ENCODE measurements at places on chromosomes 4 and X.
A peak's percentile ranks its signal among the peaks of the same experiment; 100 is the strongest.

GRCh38 chrX:107135049-107135964 is 16.7 kb upstream of the RBM41 start:
- DNase-seq, result no peak

DNA sequence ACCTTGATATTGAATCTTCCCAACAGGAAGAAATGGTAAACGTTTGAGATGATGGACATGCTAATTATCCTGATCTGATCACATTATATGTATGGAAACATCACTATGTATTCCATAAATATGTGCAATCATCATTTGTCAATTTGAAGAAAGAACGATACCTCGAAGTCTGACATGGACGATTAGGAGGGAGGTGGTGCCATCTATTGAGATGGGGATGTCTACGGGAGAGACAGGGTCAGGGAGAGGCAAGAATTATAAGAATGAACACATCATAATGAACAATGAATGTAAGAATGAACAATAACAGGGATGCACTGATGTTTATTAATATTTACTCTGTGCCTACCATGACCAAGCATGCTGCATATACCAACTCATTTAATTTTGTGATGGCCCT is 93.7 kb upstream of the SOD3 start:
- DNase-seq, result no peak

- DNase-seq, result no peak
Observed at GRCh38 chrX:17291171-17291900, 83.7 kb upstream of the NHS start.

DNA sequence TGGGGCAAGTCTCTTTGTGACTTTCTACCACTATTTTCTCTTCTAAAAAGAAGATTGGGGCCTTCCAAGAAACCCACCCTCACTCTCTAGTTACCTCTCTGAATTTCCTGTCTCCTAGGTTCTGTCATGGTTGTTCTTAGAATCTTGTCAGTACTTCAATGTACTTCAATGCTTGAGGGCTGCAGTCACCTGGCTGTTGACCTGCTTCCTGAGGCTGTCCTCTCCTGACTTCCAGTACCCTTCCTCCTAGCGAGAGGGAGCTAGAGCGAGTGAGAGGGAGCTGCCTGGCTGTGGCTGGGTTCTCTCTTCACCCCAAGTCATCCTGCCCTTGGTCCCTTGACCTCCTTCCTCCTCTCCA is 17.7 kb downstream of the CD99L2 start:
- no peak for DNase-seq

DNA sequence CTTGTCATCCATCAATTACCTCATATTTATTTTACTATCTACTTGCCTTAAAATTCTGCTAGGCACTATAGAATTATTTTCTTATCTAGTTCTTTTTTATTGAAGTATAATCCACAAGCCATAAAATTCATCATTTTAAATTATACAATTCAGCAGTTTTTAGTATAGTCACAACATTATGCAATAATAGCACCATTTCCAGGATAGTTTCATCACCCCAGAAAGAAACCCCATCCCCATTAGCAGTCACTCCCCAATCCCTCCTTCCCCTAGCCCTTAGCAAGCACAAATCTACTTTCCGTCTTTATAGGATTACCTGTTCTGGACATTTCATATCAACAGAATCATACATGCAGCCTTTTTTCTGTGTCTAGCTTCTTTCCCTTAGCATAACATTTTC is 15.6 kb downstream of the SLC10A6 start:
- DNase-seq, result no peak

GRCh38 chrX:134365904-134366303 is 94.1 kb upstream of the HPRT1 start:
- DNase-seq, result no peak

- no peak for DNase-seq
Observed at GRCh38 chr4:124727331-124727890, 14.9 kb upstream of the ANKRD50 start.

GRCh38 chr4:94582517-94582916 is 130.8 kb downstream of the PDLIM5 start:
- DNase-seq, result no peak

- no peak for DNase-seq
Observed at GRCh38 chr4:78372355-78372988, 179.1 kb upstream of the ANXA3 start.

- DNase-seq, result no peak
Observed at GRCh38 chrX:34404386-34405070, 252.6 kb downstream of the TMEM47 start.

DNA sequence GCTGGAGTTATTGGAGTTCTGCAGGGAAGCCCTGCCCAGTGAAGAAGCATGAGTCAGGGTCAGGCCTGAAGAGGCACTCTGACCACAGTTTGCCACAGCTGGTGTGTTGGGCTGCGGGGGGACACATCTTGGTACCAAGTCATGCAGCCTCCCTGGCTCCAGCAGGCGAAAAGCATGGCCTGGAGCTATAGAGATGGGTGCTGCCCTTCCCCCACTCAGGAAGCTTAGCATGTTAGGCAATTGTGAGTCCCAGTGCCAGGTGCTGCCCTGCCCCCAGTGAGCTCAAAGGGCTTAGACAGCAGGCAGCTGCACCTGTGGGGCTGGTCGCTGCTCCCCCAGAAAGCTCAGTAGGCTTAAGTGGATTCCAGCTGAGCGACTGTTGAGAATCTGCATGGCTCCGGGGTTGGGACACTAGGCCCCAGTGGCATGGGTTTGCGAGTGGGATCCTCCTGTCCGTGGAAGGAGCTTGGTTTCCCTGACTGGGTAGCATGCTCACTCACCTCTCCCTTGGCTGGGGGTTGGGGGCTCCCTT is 755.5 kb downstream of the GLUD2 start:
- DNase-seq, result no peak

GRCh38 chr4:155668707-155669220 is 2.1 kb downstream of the GUCY1A1 start:
- DNase-seq, result no peak

DNA sequence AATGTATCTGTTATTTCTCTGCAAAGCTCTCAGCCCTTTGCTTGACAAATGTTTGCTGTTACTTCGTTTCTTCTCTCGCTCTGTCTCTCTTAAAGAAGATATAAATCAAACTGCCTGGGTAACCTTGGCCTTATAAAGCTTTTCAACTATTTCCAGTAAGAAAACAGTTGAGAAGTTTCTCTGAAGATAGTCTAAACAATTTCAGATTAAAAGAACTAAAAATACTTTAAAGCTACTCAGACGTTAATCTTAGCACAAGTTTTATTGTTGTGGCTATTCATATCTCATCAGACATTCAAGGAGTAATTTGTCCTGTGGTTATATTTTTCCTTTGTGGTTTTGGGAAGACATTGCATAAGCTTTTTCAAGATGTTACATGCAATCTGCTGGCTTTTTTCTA is 22.6 kb downstream of the HOPX start:
- no peak for DNase-seq

GRCh38 chr4:41321216-41321945 is 64.7 kb downstream of the UCHL1 start:
- DNase-seq, result no peak

DNA sequence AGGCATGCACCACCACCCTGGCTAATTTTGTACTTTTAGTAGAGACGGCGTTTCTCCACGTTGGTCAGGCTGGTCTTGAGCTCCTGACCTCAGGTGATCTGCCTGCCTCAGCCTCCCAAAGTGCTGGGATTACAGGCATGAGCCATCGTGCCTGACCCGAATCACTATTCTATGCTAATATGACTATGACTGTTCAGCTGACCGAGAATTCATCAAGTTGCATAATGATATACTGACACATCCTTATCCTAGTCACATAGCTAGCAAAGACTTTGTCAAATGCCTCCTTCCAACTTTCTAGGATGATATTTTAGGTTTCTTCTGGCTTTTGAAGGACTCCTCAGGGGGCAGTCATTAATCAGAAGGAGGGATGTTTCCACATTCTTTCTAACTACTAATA is 4.8 kb upstream of the GPM6B start:
- no peak for DNase-seq

DNA sequence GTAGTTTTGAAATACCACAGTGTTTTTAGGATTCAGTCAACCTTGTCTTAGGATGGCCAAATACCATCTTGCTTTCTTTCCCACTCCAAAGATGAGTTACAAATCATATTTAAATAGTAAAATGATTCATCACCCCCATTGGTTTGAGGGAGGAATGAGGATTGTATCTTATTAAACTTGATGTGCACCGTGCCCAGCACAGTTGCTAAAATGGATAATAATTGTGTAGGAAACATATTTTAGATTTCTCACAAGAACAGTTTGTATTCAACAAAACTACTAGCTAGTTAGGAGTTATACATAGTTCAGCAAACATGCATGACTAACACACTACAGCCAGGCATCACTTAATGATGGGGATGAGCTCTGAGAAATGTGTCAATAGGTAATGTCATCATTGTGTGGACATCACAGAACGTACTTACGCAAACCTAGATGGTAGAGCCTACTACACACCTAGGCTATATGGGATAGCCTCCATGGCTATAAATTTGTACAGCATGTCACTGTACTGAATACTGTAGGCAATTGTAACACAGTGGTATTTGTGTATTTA is 245.4 kb downstream of the FBXW7 start:
- no peak for DNase-seq

DNA sequence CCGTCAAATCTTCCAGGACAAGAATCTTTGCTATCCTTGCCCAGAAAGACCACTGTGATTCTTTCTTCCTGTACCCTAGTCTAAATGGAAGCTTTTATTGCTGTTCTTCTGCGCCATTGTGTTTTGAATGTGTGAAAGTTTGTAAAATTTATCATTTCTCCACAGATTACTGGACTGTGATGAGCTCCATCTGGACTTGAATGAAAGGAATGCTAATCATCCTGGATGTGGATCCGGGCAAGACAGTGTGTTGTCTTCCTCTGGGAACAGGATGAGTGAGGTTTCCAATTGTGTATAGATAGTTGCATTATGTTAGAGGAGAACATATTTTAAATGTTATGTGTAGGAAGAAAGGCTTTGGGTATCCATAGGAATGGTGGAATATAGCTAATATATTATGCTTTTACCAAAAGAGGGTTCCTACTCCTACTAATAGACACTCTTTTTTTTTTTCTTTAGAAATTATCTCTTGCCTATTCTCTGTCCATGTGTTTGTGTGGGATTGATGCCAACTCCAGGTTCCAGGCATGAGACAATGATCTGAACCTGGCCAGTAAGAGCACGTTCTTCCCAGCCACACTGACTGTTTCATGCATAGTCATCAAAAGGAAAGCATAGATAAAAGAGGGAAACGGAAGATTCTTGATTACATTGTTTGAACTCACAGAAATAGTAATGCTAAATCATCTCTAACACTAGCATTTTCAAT is 803.6 kb upstream of the ADGRL3 start:
- no peak for DNase-seq

GRCh38 chr4:39464886-39465501 is 6.1 kb downstream of the LIAS start:
- DNase-seq, result peak; percentile 18

DNA sequence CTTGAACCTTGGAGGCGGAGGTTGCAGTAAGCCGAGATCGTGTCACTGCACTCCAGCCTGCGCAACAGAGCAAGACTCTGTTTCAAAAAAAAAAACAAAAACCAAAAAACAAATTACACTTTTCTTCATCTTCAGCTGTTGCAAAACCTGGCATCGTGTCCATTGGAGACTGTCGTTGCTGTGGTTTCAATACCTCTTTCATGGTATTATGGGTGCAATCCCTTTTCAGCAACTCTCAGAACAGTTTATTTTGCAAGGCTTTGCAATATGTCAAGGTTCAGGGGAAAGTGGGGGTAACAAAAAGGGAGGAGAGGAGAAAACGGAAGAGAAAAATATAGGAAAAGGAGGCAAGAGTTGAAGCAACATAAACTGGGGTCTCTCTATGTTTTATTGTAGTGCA is 40.8 kb downstream of the ARSD start:
- DNase-seq, result no peak

GRCh38 chrX:121050781-121051180 is 3.4 kb downstream of the GLUD2 start:
- no peak for DNase-seq

DNA sequence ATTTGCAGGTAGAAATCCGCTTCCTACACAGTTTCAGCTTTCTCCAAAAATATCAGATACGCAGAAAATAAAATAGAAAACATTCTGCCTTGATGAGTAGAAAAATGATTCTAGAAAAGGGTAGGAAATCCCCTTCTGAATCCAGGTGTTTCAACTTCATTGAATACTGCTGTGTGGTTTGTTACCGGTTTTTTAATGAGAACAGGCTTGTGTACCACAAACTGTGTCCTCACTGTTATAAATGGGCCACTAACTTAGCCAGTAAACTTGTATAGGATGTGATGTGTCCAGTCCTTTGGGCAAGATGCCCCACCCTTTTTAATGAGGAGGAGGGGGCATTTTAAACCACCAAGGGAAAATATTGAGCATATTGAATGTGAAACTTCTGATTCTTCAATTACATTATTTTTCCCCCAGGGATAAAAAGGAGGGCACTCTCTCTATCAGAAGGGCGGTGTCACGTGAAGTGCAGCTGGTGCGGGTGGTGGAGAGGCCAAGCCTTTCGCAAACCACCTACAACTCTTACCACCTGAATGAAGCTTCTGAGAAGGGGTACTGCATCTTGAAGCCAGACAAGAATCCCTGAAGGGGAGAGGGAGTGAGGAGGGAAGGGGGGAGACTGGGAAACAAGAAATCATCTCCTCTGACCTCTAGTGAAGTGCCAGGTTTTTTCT is 4.5 kb downstream of the CXXC4 start:
- DNase-seq, result peak; percentile 59

DNA sequence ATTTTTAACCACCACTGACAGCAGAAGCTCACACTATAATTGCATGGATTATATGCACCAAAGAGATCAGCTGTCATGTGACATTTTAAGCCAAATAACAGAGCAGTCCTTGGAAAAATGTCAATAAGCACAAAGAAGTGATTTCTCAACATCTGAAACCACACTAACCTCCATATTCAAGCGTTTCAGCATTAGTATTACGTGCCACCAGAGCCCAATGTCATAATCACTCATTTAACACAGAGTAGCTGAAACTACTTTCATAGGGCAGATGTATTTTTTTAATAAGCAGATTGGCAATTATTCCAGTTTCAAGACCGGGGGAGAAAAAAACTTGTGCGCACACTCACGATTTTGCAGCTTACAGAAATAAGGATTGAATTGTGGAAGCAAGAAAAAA is 76.6 kb downstream of the SH3KBP1 start:
- no peak for DNase-seq

DNA sequence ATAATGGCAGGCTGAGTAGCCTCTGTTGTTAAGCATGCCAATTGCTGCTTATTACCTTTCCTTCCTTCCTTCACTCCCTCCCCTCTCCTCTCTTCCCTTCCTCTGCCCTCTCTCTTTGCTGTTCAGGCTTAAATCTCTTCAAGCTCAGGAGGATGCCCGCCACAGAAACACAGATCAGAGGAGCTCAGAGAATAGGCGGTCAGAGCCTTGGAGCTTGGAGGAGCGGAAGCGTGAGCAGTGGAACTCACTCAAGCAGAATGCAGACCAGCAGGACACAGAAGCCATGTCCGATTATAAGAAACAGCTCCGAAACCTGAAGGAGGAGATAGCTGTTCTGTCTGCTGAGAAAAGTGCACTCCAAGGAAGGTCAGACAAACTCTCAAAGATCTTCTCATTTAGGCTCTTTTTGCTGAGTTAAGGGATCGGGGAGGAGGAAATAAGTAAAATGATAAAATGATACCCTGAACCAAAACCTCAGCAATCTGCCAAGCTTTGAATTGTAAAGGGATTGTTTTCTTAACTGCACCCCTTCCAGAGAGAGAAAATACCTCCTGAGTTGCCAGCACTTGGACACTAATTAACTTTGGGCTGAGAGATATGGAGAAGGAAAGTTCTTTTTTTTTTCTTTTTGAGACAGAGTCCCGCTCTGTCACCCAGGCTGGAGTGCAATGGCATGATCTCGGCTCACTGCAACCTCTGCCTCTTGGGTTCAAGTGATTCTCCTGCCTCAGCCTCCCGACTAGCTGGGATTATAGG is 20.9 kb downstream of the SPATA18 start:
- DNase-seq, result no peak
